Karpas-422 (cell line): ENCODE measurements at places on chromosomes 16 and 17. TPM values are rescaled to one million over a fixed set of nuclear protein-coding genes. Genes with fewer than 3 reads are reported as not detected.
A peak's percentile ranks its signal among the peaks of the same experiment; 100 is the strongest.

DNA sequence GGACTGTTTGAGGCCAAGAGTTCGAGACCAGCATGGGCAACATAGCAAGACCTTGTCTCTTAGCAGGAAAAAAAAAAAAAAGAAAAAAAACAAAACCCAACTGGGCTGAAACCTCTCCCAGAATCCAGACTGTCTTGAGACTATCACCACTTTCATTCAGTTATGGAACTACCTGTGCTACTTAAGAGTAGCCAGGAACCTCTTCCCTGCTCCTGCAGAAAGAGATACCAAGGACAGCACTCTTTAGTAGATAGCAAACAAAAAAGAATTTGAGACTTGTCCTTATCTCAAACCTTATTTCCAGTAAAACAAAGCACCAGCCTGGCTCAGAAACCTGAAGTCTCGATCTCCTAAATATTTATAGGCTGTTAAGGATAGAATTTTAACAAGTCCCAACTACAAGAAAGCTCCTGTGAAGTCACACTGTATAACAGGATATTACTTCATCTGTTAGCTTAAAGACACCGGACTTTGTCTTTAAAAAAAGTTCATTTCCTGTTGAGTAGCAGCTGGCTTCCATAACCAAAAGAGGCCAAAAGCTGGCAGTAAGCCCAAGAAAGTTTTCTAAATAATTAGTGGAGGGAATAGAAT, 5.1 kb downstream of the CDR2 start:
- no peaks in the 10 kb centered on the region for H3K27me3 ChIP-seq
- peak overlapping the region; percentile 60 for H3K27ac ChIP-seq
- peaks cover 40% of the 10 kb centered on the region for H3K4me1 ChIP-seq
- DNase-seq = peak; percentile 78
- H3K4me3 ChIP-seq = no peak overlapping the region

Gene OR3A3
- total RNA-seq = not detected in 2 replicates

DNA sequence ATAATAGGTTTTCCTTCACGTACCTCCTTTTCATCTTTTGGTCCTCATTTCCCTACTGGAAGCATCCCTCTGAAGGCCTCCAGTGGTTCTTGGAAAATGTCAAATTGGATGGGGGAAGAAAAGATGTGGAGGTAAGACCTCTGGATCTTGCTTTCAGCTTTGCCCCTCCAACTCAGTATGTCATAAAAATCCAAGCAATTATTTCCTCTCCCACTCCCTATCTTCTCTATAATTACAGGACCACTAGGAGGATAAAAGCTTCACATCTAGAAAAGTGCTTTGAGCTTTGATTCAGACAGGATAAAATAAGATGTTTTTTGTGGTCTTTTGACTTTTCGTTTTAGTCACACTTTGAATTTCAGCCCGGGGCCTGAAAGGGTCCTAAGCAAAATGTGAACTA, 1.7 kb downstream of the TTLL6 start:
- no peak overlapping the region for H3K4me3 ChIP-seq
- no peaks in the 10 kb centered on the region for H3K36me3 ChIP-seq
- no peaks in the 10 kb centered on the region for H3K27me3 ChIP-seq
- DNase-seq = no peak
- H3K27ac ChIP-seq = no peak overlapping the region

- peaks cover 49% of the 10 kb centered on the region for H3K36me3 ChIP-seq
- no peak overlapping the region for H3K4me3 ChIP-seq
- H3K27ac ChIP-seq = peak overlapping the region; percentile 86
- H3K4me1 ChIP-seq = peaks cover 62% of the 10 kb centered on the region
- no peaks in the 10 kb centered on the region for H3K27me3 ChIP-seq
- peak; percentile 55 for DNase-seq
Measured at GRCh38 chr17:75242461-75243042, 18.9 kb downstream of the GGA3 start.

GRCh38 chr16:15899538-15900100, 11.2 kb upstream of the CEP20 start:
- no peaks in the 10 kb centered on the region for H3K27me3 ChIP-seq
- no peaks in the 10 kb centered on the region for H3K36me3 ChIP-seq
- H3K27ac ChIP-seq = no peak overlapping the region
- DNase-seq = no peak
- peaks cover 8% of the 10 kb centered on the region for H3K4me1 ChIP-seq
- H3K4me3 ChIP-seq = no peak overlapping the region

GRCh38 chr16:27962197-27962596, 101.3 kb downstream of the GSG1L start:
- H3K4me3 ChIP-seq = no peak overlapping the region
- DNase-seq = no peak
- H3K4me1 ChIP-seq = no peaks in the 10 kb centered on the region
- no peaks in the 10 kb centered on the region for H3K27me3 ChIP-seq
- no peaks in the 10 kb centered on the region for H3K36me3 ChIP-seq
- no peak overlapping the region for H3K27ac ChIP-seq

GRCh38 chr17:34781571-34782108, 179.6 kb downstream of the CCT6B start:
- no peak overlapping the region for H3K27ac ChIP-seq
- DNase-seq = no peak
- H3K36me3 ChIP-seq = no peaks in the 10 kb centered on the region
- no peak overlapping the region for H3K4me3 ChIP-seq

GRCh38 chr17:63519972-63520882, 2.9 kb upstream of the KCNH6 start:
- no peaks in the 10 kb centered on the region for H3K27me3 ChIP-seq
- H3K36me3 ChIP-seq = no peaks in the 10 kb centered on the region
- no peak for DNase-seq

Gene SLC16A13
- total RNA-seq = 1.3 and 6.0 TPM in 2 replicates

DNA sequence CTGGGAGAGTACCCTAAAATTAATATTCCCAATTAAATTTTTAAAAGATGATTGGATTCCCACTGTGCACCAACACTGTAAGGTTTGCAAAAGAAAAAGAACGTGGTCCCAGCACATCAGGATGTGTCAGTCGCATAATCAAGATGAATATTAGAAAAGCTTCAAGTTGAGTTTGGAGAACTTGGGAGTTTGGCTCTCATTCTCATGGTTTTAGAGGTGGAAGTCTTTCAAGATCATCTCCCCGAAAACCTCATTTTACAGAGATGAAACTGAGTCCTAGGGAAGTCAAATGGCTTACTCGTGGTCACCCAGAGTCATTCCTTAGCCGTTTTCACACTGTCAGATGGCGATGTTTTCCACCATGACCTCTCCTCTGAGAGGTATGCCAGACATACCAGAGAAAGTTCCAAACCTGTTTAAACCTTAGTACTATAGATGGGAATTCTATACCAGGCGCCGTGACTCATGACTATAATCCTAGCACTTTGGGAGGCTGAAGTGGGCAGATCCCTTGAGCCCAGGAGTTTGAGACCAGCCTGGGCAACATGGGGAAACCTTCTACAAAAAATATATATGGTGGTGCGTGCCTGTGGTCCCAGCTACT, 1.2 kb downstream of the SEC14L1 start:
- H3K36me3 ChIP-seq = peaks cover 20% of the 10 kb centered on the region; the same call in 1 of the 2 replicates
- H3K27me3 ChIP-seq = no peaks in the 10 kb centered on the region
- peak overlapping the region; percentile 91 for H3K4me3 ChIP-seq
- H3K27ac ChIP-seq = peak overlapping the region; percentile 21; the same call in 1 of the 2 replicates
- peaks cover 62% of the 10 kb centered on the region for H3K4me1 ChIP-seq
- DNase-seq = no peak

DNA sequence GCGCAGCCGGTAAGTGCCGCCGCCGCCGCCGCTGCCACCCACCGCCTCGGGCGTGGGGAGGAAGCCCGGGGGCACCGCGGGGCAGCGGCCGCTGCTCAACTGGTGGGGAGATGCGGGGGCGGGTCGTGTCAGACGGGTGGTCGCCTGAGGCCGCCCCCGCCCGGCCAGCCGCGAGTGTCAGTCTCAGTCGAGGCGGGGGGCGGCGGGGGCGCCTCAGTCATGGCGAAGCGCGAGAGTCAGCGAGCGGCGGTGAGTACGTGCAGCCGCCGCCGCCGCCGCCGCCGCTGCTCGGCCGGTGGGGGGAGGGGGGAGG, 76.2 kb downstream of the CHD9 start:
- no peaks in the 10 kb centered on the region for H3K27me3 ChIP-seq
- peak overlapping the region; percentile 72 for H3K4me3 ChIP-seq
- no peak for DNase-seq

DNA sequence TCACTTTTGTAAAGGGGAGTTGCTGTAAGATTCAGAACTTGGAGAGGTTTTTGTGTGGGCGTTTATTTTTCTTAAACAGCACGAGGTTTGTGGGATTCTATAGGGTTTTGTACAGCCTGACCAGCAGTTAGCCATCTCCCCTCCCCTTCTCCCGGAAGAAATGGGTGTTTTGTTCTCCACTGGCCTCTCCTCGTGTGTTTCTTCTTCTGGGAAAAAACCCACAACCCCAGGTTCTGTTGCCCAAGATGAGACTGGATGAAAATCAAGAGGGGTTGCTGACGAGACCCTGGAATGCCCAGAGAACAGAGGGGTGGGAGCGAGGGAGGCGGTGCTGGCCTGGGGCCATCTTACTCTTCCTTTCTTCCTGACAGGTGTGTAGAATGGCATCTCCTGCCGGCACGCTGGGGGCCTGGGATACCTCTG, 186.1 kb downstream of the MSI2 start:
- no peak overlapping the region for H3K4me3 ChIP-seq
- peak overlapping the region; percentile 93 for H3K27ac ChIP-seq

Gene RNF43
- not detected in 2 replicates for total RNA-seq

Gene KRT20
- total RNA-seq = not detected in 2 replicates

GRCh38 chr16:20774703-20775362, 11.0 kb downstream of the ACSM3 start:
- H3K27ac ChIP-seq = no peak overlapping the region
- DNase-seq = peak; percentile 89
- no peaks in the 10 kb centered on the region for H3K27me3 ChIP-seq
- no peaks in the 10 kb centered on the region for H3K4me1 ChIP-seq
- H3K4me3 ChIP-seq = no peak overlapping the region

DNA sequence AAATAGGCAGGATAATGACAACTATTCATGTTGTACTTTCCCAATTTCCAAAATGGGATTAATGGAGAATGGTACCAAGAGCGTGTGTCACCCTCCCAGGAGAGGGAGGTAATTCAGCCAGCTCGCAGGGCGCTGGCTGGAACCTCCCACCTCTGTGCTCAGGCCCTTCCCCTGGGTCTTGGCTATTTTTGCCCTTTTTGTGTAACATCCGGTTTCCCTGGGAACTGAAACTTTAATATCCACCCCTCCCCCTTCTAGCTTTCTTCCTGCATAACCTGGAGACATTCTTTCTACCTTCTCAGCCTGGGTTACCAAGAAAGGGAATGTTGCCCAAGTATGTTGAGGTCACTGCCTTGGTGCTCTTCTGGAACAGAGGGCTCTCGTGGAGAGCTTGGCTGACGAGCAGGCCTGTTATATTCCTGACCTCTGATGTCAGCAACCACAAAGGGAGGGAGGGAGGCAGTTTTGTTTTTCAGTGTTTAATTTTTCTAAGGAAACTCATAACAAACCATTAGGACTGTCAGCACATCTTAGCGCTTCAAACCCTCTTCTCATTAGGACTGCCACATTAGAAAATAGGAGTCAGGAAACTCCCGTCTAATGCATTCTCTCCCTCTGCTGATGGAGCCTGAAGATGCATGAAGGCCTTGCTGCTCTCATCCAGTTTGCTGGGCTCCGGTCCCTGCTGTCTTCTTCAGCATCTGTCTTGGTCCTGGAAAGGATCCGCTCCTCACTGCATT, 25.6 kb downstream of the ITGB3 start:
- no peaks in the 10 kb centered on the region for H3K27me3 ChIP-seq
- H3K4me1 ChIP-seq = peaks cover 67% of the 10 kb centered on the region
- no peaks in the 10 kb centered on the region for H3K36me3 ChIP-seq
- peak; percentile 94 for DNase-seq
- H3K27ac ChIP-seq = peak overlapping the region; percentile 85

Gene CNGB1
- total RNA-seq = not detected in 2 replicates

Gene EIF3C
- 188 and 459 TPM in 2 replicates for total RNA-seq

DNA sequence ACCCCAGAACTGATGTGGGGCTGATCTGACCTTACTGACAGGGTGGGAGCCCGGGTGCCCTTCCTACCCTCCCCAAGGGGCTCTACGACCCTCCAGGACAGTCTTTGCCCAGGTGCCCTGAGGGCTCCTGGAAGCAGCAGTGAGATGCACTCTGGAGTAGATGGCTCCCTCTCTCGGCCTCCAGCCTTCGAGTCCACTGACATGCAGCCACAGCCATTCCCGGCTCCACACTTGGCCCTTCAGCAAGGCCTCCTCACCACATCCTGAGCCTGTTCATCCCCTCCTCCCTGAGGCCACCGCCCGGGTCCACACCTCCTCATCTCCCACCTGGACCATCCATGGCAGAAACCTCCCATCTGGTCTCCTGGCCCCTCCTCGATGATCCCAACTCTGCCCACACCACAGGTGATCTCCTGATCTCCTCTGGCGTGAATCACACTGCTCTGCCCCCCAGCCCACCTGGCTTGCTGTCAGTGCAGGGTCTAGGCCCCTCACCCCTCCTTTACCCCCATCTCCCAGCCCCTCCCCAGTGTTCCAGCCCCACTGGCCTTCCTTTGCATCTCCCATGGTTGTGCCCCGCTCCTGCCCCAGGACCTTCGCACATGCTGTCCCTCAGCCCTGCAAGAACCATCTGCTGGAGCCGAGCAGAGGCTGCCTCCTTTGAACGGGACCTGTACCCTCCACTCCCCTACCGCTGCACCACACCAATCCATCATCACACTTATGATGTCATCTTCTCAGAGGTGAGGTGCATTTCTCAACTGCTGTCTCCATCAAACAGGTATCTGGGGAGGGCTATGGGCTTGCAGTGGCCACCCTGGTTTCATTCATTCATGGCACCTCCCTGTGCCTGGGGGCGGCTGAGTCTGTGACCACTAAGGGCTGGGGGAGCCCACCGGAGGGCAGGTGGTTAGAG, 44.7 kb downstream of the SOCS1 start:
- no peak overlapping the region for H3K4me3 ChIP-seq
- H3K36me3 ChIP-seq = no peaks in the 10 kb centered on the region
- H3K27ac ChIP-seq = no peak overlapping the region
- peaks cover 7% of the 10 kb centered on the region; the same call in 1 of the 2 replicates for H3K4me1 ChIP-seq
- no peak for DNase-seq

Gene HSD11B2
- total RNA-seq = not detected in 2 replicates

- H3K27ac ChIP-seq = peak overlapping the region; percentile 96
- no peaks in the 10 kb centered on the region for H3K36me3 ChIP-seq
- H3K4me1 ChIP-seq = peaks cover 83% of the 10 kb centered on the region
- peak; percentile 68 for DNase-seq
- peak overlapping the region; percentile 47 for H3K4me3 ChIP-seq
Measured at GRCh38 chr17:73156887-73157520, 7.8 kb upstream of the SSTR2 start.

Gene CRYBA1
- not detected in 2 replicates for total RNA-seq

- H3K36me3 ChIP-seq = no peaks in the 10 kb centered on the region
- no peak overlapping the region for H3K4me3 ChIP-seq
- no peak overlapping the region for H3K27ac ChIP-seq
- H3K27me3 ChIP-seq = no peaks in the 10 kb centered on the region
- no peak for DNase-seq
- H3K4me1 ChIP-seq = no peaks in the 10 kb centered on the region
Measured at GRCh38 chr17:11094331-11094730, 146.7 kb upstream of the SHISA6 start.

Gene KRTAP3-2
- not detected in 2 replicates for total RNA-seq

- peak overlapping the region; percentile 76 for H3K4me3 ChIP-seq
- no peak for DNase-seq
- no peaks in the 10 kb centered on the region for H3K27me3 ChIP-seq
- peaks cover 40% of the 10 kb centered on the region for H3K36me3 ChIP-seq
- H3K4me1 ChIP-seq = peaks cover 44% of the 10 kb centered on the region
- H3K27ac ChIP-seq = peak overlapping the region; percentile 86
Measured at GRCh38 chr17:68513932-68514331, 1.7 kb downstream of the PRKAR1A start.

Gene PMM2
- total RNA-seq = 26.5 and 27.1 TPM in 2 replicates

Gene HASPIN
- 17.5 and 20.3 TPM in 2 replicates for total RNA-seq

Gene CEMP1
- total RNA-seq = 0.43 TPM in 1 of 2 replicates, not detected in the other
